CD4-positive, alpha-beta T cell treated with Interferon alpha-2 for 1 hour (primary cell): ENCODE measurements at places on chromosomes 11 and 22.
A peak's percentile ranks its signal among the peaks of the same experiment; 100 is the strongest.

DNA sequence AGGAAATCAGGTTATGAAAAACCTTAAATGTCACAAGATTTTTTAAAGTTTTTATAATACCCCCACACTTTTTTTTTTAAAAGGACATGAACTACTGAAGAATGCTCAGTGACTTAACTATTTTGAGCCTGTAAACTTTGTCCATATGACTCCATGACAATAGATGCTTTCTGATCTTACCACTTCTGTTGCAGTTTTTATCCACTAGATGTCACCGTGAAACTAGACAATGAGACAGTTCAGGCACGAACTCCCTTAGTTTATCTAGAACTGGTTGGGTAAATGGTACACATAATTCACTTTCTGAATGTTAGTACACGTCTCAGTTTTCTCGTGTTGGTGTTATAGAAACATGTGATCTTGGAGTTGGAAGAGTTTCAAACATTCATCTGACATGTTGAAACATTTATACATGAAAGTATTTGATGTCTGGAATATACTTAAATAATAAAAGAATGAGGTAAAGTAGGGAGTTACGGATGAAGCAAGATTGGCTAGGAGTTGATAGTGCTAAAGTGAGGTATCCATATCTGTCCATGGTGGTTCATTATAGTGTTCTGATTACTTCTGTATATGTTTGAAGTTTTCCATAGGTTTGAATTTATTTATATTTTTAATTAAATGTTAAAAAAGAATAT, 8.1 kb downstream of the CCDC15 start:
- peak; percentile 80 for DNase-seq

DNA sequence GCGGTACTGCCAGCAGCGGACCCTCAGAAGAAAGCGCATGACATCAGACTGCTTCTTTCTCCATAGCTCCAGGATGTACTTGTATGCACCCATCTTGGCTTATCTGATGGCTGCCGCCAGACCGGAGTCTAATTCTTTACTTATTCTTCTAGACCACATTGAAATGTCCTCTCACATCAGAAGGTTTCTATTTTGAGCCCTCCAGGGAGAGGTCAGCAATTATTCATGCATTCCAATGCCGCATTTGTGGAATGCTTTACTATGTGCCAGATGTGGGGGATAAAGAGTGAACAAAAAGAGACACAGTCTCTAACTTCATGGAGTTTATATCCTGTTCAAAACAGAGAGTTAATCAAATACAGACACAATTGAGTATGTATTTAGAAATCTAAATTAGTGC, 230.1 kb downstream of the MIAT start:
- no peak for DNase-seq

GRCh38 chr11:70415191-70415590, 16.9 kb downstream of the CTTN start:
- no peak for DNase-seq

DNA sequence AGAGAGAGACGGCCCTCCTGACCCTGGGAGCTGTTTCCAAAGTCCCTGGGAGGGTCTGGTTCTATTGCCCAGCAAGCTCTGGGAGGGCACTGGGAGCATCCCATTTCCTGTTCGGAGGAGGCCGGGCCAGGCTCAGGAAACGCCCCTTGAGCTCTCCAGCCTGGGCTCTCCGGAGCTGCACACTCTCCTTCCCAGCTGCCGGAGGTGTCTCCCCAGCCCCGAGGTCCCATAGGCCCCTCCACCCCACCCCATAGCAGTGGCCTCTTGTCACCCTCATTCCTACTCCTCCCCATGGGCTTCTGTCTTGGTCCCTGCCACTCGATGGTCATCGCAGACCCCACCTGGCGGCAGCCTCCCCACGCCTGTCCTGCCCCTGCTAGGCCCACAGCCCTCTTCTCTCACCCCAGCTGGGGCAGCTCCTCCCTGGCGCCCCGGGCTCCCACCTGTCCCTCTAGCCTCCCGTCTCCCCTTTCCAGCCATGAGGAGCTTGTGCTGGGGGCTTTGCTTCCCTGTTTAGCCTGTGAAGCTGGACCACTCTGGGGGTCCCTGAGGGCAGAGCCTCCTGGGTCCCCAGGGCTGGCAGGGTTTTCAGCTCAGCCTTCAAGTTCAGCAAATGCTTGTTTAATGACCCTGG, 2.8 kb downstream of the TSPAN32 start:
- no peak for DNase-seq

- DNase-seq: no peak
Observed at GRCh38 chr22:44901301-44901700, 108.5 kb downstream of the PHF21B start.

- DNase-seq: no peak
Observed at GRCh38 chr11:135036488-135037297, 624.7 kb upstream of the B3GAT1 start.

DNA sequence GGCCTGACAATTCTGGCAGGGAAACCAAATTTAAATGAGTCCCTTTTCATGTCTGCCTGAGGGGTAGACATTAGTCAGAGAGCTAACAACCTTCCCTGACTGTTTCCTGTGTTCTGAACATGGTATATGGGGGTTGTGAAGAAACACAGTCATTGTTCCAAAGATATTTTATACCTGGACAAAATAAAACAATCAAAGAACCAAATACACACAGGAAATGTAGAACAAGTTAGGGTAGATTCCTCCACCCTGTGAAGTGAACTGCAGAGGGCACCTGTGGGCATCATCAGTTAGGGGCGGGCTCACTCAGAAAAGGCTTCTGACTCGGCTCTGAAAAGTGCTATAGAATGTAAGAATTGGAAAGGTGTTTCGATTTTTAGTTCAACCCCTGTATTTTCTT, 231.9 kb upstream of the CADM1 start:
- DNase-seq: no peak

GRCh38 chr11:77361184-77361583, 59.7 kb upstream of the GDPD4 start:
- DNase-seq: no peak

DNA sequence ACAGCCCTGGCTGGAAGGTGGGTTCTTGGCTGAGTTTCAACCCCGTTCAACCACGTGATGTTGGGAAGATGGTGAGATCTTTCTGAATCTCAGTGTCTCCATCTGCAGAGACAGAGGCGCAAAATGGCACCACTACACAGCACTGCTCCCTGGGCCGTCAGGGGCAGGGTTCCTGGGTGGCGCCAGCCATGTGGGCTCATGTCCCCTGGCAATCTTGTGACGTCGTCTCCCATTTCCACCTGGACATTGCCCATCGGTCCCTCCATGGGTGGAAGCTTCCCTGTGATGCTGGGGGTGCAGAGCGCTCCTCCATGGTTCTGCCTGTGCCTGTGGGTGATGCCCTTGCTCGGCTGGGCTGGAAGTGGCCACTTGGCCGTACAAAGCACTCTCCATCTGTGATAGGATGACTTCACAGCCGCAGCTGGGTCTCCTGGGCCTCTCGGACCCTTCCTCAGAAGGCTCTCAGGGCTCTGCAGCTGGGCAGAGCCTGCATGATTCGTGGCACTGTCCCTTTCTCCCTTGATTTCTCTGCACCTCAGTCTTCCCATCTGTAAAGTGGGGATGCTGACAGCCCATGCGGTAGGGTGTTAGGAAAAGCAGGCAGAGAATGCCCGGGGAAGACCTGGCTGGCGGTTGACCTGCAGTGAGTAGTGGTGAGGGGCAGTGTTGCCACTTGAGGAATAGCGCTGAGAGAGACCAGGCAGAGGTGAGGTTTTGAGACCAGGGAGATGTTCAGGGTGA, 35.2 kb downstream of the SMIM38 start:
- no peak for DNase-seq

DNA sequence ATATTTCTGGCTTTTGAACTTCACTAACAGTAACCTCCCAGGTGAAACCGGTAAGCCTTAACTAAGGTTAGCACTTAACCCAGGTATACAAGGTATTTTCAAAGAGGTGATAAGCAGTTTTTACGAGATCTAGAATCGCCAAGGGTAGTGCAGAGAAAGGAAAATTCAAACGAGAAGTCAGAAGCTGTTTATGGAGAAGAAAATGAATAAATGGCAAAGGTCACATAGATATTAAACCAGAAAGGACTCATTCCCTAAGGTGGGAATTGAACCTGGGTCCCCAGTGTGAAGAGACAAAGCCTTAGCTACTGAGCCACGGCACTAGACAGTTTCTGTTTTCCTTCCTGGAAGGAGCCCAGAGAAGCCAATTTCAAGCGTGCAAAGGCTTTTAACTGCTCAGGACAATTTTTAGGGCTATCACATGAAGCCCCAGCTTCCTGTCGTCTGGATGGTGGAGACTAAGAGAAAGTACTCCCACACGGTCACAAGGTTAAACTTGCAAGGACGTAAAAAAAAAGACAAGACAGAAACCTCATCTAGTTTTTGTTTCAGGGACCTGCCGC, 5.7 kb upstream of the C1QTNF6 start:
- peak; percentile 36 for DNase-seq

- DNase-seq: no peak
Observed at GRCh38 chr22:32823024-32823730, 21.7 kb downstream of the TIMP3 start.

DNA sequence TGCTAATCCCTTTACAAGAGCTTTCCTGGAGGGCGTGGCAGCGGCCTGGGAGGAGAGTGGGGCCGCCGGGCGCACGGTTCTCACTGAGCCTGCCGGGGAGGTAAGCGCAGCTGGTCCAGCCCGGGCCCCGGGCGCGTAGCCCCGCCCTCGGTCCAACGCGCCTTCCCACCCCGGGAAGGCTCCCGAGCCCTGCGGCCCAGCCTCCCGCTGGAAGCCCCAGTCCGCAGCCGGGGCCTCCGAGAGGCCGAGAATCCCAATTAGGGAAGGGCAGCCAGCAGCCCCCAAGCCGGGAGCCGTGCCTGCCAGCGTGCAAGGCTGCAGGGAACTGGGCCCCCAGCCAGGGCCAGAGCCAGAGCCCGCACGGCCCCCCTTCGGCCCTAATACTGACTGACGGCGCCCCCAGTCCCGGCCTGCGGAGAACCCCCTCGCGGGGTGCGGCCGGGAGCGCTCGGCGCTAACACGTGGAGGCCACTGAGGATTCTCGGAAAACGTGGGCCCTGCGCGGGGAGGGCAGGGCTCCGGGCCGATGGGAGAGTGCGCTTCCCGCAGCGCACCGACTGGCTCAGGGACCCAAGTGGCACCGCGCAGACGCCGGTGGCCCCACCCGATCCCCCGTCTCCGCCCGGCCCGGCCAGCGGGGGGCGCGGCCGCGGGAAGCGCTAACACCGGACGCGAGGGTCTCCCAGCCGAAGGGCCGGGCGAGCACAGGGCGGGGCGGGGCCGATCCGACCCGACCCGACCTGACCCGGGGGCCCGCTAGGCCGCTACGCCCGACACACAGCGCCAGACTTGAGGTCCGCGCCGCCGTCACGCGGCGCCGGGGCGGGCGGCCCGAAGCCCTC, 5.7 kb downstream of the ZFTA start:
- DNase-seq: no peak

- no peak for DNase-seq
Observed at GRCh38 chr11:1160231-1161101, 2.7 kb downstream of the MUC5AC start.

DNA sequence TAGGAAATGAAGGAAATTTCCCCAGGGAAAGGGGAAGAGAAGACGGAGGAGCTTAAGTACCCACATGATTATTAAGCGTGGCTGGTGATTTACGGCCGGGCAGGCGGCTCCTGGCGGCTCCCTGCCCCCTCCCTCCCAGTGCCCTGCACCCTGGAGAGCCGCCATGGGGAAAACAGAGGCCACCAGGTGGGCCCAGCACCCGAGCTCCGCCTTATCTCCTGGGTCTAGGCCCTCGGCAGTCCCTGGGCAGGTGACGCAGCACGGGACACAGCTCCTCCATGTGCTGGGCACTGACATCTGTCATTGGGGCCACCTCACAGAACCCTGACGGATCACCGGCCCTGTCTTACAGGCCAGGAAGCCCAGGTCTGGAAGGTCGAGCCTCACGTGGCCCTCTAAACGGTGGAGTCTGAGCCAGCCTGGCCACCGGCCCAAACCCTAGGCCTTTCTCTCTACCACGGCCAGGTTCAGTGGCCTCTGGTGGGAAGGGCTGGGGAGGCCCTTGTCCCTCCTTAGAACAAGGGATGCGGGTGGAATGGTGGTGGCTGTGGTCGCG, 60.2 kb upstream of the PPARA start:
- DNase-seq: no peak

DNA sequence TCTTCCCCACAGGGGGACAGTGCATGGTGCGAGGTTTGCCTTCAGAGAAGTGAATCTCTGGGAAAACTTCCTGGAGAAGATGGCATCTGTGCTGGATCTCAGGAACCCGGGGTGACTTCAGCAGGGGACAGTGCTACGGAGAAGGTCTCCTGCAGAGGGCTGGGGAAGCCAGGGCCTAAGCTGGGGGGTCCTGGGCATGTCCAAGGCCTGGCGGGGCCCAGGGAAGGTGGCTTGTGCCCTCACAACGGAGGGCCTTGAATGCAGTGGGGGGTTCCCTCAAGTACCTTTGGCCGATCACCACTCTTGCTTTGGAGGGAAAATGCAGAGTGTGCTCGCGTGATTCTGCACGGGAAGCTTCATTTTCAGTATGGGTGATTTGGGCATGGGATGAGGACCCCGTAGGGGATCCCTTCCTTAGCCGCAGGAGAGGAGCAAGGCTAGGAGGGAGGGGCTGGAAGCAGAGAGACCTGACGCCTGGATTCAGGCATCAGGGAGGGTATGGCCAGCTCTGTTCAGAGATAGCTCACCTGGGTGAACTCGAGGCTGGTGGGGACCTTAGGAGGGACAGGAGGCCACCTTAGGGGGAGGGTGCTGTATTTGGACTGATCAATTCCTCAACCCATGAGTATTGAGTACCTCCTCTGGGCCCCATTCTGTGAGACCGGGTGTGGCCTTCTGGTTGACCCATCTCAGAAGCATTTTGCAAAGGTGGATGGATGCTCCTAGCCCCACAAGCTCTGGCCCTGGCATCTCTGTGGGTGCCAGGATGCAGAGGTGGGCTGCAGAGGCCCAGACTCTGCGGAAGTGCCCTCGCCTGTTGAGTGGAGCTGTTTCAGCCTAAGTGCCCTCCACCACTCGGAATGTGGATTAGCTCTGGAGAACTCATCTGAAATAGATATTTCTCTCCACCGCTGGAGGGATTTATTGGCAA, 529.4 kb downstream of the TBC1D22A start:
- DNase-seq: no peak

DNA sequence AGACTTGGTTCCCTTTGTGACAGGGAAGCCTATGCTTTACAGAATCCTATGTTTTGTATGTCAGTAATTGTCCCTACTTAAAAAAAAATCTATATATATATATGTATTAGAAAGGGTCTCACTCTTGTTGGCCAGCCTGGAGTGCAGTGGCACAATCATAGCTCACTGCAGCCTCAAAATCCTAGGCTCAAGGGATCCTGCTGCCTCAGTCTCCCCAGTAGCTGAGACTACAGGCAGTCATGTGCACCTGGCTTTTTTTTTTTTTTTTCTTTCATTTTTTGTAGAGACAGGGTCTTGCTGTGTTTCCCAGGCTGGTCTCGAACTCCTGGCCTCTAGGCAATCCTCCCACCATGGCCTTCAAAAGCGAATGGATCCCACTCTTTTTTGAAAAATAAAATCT, 2.1 kb upstream of the NEAT1 start:
- DNase-seq: no peak
